Activated B cell treated with CpG ODN at 0.5 μM for 24 hours (primary cell): ENCODE measurements at places on chromosomes 5 and 9. TPM values are rescaled to one million over a fixed set of nuclear protein-coding genes. Genes with fewer than 3 reads are reported as not detected.

- DNase-seq: no peak
These were observed 83.9 kb downstream of the KCTD16 start for GRCh38 chr5:144254552-144254951.

- DNase-seq: no peak
These were observed 783.3 kb upstream of the SEMA6A start for GRCh38 chr5:117357886-117358285.

DNA sequence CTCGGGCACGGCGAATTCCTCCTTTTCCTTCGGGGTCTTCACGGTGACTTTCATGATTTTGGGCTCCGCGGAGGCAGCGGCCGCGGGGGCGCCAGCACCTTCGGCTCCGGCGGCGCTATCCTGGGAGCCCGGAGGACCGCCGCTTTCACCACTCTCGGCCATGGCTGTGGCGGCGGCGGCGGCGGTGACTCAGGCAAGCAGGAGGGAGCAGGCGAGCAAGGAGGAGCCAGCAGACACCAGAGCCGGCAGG is 315 bp downstream of the UBQLN1 start:
- no peak for DNase-seq

- DNase-seq: no peak
These were observed 83.0 kb downstream of the SMC2 start for GRCh38 chr9:104177003-104177611.

DNA sequence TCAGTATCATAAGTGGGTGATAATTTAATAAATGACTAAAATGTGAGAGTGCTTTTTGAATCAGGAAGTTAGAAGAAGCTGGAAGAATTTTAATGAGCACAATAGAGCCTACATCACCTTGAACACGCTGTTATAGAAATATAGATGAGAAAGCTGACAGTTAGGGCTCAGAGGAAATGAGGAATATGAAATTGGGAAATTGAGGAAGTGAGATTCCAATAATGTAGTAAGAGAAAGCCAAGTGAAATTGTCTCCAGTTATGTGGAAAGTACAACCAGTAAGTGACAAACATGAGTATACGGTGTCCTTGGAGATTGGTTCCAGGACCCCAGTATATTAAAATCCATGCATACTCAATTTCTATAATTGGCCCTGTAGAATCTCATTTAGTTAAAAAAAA is 235.9 kb upstream of the FAM174A start:
- DNase-seq: no peak

DNA sequence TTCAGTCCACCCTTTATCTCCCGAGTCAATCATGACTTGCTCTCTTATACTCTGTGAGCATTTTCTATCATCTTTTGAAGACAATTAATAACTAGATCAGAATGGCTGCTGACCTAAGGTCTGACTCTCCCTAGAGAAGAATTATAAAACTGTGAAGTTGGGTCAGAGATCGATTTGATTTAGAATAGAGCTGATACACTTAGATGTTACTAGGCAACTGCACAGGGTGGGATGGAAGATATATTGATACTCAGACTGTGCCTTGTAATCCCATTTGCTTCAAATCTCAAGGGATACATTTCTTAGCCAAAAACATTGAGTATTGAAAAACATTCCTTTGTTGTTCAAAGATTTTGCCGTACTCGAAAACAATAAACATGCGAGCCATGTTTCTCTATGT is 106.0 kb upstream of the NMUR2 start:
- no peak for DNase-seq

DNA sequence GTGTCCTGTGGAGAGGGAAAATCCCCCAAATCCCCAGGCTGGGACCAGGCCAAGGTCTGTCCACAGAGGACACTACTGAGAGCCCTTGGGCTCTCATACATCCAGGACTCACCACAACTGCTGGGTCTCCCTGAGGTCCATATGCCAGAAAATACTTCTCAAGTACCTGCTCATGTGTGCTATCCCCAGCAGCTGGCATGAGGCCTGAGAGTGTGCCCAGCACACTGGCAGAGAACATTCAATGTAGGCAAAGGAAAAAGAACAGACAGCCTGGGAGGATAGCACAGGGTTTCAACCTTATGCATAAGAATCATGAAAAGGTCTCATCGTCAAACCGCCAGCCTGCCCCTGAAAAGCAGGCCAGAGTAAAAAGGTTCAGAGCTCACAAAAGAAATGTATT is 154.1 kb upstream of the TAS2R1 start:
- no peak for DNase-seq

DNA sequence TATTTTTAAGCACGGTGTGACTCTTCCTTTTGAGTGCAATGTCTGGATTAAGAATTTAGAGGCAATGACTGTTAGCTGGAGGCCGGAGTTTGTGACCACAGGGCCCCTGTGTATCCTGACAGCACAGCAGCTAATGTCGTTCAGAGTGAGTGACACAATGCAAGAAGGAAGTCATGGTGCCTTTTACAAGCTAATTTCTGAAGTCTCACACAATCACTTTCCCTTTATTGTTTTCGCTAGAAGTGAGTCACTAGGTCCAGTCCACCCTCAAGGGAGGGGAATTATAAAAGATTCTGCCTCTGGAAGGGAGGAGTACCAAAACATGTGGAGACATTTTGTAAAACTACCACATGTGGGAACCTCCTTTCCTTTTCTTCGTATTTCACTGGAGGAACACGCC is 185.5 kb upstream of the FGF10 start:
- DNase-seq: no peak

DNA sequence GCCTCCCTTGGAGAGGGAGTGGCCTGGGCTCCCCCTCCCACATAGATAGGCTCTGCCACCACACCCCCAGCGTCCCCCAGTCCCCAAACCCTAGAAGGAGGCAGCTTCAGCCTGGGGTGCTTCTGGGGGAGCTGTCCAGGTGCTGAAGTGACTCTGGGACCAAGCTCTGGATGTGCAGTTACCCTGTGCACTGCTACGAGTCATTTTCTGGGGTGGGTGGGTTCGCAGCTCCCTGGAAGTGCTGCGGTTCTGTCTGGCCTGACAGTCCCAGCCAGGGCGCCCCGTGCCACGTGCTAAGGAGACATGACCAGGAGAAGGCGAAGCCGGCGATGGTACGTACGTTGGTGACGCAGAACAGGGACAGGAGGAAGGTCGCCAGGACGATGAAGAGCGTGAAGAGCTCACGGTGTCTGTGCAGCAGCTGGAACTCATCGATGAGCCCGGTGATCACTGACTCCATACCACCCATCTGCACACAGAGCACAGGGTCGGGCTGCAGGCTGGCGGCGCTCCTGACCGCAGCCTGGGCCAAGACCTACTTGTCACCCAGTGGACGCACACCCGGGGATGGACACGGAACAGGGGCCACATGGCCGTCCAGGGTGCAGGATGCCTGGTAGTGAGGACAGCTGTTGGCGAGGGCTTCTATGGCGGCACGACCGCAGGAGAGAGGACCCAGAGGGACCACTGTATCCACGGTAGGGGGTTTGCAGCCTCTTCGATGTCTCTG is 35.7 kb downstream of the SLC6A3 start:
- DNase-seq: no peak

- no peak for DNase-seq
These were observed 106.4 kb upstream of the GPR151 start for GRCh38 chr5:146622391-146622790.

DNA sequence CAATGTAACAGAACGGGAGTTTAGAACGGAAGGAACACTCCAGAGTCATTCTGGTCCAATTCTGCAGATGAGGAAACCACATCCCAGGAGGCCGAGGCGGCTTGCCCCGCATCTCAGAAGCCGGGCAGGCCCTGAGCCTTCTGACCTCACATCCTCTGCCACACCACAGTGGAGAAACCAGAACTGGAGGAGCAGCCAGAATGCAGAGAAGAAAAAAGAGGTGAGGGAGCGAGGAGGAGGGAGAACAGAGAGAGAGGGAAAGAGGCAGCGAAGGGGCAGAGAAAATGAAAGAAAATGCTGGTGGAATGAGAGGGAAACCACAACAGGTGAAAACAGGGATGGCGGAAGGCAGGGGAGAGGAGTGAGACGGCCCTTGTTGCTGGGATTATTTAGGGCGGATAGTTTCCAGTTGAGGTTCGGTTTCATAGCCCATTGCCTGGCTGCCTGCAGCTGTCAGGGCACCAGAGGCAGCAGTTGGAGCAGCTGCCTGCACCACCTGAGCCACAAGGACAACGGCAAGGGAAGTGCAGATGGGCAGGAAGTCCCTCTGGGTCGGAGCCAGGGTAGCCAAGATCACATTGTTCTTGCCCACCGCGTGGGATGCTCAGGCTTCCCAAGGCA is at the start of gene HMHB1:
TSS of gene HMHB1 (plus strand) at position 77 of the 621 bp plus-strand sequence.
- DNase-seq: no peak

- no peak for DNase-seq
These were observed 827 bp upstream of the CSNK1A1 start for GRCh38 chr5:149552038-149552494.

DNA sequence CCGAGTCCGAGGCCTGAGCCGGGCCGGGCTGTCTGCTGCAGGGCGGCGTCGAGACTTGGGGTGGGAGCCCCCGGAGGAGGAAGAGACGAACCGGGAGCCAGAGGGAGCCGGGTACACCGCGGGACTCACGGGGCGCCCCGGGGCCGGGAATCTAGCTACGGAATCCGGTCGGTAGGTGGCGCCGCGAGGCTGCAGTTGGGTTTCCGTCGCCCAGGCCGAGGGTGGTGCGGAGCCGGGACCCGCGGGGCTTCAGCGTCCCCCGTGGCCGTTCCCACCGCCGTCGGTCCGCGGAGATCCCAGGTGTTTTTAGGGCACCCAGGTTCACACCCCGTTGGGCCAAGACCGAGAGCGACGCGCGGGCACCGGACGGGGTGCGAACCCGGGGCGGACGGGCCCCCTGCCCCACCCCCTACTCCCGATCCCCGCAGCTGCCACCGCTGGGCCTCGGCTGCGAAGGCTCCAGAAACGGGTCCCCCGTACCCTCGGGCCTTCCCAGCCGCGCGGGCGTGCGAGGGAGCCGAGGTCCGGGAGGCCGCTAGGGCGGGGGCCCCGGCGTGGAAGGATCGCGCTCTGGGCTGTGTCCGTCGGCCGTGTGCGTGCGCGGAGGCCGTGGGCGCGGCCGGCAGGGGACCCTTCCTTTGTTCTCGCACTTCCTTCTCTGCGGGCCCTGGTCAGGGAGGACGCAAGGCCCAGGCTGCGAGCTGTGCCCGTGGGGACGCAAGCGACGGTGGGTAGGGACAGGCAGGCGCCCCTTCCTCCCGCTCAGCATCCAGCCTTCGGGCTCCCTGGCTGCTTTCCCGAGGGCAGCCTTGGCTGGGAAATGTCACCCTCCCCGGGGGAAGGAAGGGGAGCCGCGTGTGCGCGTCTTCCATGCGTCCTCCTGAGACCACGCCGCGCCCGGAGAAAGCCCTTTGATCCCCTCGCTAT is 146.6 kb downstream of the GAPVD1 start:
- peak; percentile 79 for DNase-seq

DNA sequence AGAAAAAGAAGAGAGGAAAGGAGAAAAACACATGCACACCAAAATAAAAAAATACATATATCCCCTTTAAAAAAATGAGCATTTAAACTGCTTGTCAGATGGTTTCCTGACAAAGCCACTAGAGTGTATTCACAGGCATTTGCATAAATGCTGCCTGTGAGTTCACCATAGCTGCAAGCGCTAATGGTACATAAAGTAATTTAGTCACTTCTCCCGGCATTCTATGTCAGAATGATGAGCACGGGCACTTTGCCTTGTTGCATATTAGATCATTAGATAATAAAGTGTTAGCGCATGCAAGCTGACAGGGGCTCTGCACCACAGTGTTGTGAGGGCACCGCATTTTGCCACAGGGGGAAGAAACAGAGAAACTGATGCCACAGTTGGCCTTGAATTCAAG is 280.6 kb downstream of the EBF1 start:
- no peak for DNase-seq

DNA sequence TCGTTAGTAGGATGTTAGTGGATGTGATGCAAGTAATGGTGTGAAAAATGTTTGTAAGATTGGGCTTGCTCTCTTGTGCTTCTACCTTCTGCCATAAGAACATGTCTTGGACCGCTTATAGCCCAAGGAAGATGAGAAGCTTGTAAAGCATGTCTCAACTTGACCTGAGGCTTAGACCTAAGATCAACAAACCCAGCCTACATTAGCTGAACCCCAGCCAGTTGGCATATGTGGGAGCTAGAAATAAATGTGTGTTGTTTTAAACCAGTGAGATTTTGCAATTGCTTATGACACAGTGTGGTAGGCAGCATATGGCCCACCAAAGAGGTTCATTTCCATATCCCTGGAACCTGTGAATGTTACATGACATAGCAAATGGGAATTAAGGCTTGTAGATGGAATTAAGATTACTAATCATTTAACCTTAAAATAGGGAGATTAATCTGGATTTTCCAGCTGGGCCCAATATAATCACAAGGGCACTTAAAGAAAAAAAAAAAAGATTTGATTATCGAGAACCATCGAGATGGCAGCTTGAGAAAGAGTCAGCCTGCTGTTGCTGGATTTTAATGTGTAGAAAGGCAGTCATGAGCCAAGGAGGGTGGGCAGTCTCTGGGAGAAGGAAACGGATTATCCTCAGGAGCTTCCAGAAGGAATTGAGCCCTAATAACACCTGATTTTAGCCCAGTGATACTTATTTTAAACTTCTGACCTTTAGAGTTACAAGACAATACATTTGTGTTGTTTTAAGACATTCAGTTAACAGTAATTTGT is 27.3 kb upstream of the EDIL3 start:
- no peak for DNase-seq

DNA sequence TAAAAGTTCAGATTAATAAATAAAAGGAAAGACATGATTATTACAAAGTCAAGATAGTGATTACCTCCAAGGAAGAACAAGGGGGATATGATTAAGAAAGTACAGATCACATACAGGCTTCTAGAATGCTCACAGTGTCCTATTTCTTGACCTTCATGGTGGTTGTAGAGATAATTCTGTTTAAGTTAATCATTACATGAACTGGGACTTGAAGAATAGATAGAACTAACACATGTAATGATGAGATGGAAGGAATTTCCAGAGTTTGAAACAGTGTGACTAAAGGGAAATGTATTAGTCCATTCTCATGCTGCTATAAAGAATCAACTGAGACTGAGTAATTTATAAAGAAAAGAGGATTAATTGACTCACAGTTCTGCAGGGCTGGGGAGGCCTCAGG is 72.7 kb downstream of the LURAP1L start:
- no peak for DNase-seq

- no peak for DNase-seq
These were observed 40.7 kb upstream of the AKNA start for GRCh38 chr9:114428466-114428865.

GRCh38 chr9:127676638-127677037 is 30.1 kb upstream of the CFAP157 start:
- no peak for DNase-seq

- DNase-seq: no peak
These were observed 30.6 kb downstream of the BAAT start for GRCh38 chr9:101354143-101354764.

- no peak for DNase-seq
These were observed 3.2 kb upstream of the HSD17B3 start for GRCh38 chr9:96305171-96305570.

GRCh38 chr5:59562756-59563389 is 330.7 kb downstream of the PDE4D start:
- DNase-seq: peak; percentile 60

The AQP7 gene
- not detected in 2 replicates for total RNA-seq

The ANKRD55 gene
- total RNA-seq: not detected in 2 replicates

The RABL6 gene
- total RNA-seq: 70.1 and 75.0 TPM in 2 replicates

The SPZ1 gene
- not detected in 2 replicates for total RNA-seq

The RXRA gene
- total RNA-seq: 4.6 and 5.0 TPM in 2 replicates

The GADD45G gene
- 7.5 and 7.6 TPM in 2 replicates for total RNA-seq

The PAEP gene
- not detected in 2 replicates for total RNA-seq

The FGD3 gene
- total RNA-seq: 46.5 and 61.9 TPM in 2 replicates
